ENCODE measurements at places on chromosomes 6 and 20.

DNA sequence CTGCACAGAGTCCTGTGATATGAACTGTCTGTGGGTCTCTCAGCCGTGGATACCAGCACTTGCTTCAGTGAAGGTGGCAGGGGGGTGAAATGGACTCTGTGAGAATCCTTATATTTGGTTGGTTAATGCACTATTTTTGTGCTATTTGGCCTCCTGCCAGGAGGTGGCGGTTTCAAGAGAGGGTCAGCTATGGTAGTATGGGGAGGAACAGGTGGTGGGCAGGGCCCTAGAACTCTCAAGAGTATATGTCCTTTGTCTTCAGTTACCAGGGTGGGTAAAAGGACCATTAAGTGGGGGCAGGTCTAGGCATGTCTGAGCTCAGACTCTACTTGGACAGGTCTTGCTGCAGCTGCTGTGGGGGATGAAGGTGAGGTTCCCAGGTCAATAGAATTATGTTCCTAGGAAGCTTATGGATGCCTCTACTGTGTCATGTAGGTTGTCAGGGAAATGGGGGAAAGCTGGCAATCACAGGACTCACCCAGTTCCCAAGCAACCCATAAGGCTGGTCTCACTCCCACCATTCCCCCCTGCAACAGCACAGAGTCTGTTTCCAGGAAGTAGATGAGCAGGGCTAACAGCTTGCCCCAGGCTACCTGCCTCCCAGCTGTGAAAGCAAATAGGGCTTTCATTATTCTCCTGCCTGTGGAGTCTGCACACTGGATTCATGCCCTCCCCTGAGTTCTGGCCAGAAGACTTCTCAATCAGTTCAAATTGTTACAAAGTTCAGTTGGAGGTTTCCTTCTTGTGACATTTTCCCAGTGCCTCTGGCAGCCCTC, 56.8 kb upstream of the PHIP start:
- no peak for DNase-seq

DNA sequence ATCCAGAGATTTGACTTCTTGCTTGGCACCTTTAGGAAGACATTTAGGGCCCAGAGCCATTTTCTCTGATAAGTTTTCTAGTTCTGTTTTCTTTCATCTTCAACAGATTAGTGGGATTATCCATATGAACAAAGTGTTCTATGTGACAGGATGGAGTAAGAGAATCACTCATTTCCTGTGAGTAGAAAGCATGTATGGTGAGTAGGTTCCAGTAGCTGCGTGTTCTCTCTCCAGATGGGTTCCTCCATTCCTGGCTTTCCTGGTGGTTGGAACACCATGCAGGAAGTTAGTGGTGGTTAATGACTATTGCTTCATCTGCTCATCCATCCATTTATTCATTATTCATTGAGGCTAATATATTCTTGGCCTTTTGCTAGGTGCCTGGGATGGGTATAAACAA, 54.0 kb downstream of the EFCAB8 start:
- no peak for DNase-seq

GRCh38 chr6:37492236-37492972, 7.3 kb downstream of the CCDC167 start:
- no peak for DNase-seq

DNA sequence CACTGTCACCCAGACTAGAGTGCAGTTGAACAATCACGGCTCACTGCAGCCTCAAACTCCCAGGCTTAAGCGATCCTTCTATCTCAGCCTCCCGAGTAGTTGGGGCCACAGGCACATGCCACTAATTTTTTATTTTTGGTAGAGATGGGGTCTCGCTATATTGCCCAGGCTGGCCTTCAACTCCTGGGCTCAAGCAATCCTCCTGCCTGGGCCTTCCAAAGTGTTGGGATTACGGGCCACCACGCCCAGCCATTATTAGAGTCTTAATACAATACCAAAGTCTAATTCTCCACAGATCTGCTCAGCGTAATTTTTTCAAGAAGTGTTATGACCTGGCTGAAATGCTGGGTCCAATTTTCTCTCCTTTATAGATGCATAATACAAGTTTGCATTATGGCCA, 3.0 kb downstream of the GCLC start:
- no peak for DNase-seq

- DNase-seq = no peak
Observed at GRCh38 chr6:124479991-124480430, 482.2 kb upstream of the RNF217 start.

- no peak for DNase-seq
Observed at GRCh38 chr20:41618807-41619311, 682 bp upstream of the CHD6 start.

- no peak for DNase-seq
Observed at GRCh38 chr20:2221921-2222320, 73.9 kb upstream of the TGM3 start.

DNA sequence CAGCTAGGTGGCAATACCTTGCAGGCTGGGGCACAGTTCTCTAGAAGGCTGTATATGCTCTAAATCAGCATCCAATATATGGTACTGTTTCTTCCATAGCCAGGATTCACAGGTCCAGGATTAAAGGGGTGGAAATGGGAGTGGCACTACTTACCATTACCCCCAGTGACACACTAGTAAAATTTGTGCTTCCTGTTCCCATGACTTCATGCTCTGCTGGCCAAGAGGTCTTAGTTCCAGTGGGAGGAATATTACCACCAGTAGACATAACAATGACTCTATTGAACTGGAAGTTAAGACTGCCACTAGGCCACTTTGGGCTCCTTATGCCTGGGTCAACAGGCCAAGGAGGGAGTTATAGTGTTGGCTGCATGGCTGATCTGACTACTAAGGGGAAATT, 174.3 kb upstream of the TNFAIP3 start:
- no peak for DNase-seq
